ENCODE measurements at places on chromosomes 6 and 20. TPM values are rescaled to one million over a fixed set of nuclear protein-coding genes. Genes with fewer than 3 reads are reported as not detected.
A peak's percentile ranks its signal among the peaks of the same experiment; 100 is the strongest.

DNA sequence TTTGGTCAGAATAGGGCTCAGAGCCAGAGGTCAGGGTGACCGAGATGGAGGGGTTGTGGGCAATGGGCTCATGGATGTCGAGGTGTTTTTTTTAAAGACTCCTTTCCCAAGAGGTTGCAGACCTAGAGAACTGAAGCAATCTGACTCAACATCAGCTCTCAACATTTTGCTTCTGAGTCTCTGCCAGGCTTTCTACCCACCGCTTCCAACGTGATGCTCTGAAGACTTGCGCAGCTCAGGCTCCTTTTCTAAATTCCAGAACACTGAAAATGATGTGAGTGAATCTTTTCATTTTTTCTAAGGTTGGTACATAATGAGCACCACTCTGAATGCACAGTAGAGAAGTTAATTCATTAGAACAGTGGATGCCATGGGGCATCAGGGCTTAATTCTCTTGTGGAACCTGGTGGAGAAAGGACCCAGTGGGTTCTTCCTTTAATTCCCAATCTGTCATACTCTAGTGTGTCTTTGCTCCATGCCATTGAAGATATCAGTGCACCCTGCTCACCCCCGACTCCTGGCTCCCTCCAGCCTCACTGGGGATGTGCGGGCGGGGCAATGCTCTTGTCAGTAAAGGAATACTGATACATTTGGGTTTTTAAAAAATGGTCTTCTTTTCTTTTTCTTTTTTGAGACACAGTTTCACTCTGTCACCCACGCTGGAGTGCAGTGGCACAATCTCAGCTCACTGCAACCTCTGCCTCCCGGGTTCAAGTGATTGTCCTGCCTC, 17.0 kb upstream of the KIF13A start:
- no peak for DNase-seq

- peak; percentile 74 for DNase-seq
Observed at GRCh38 chr6:11496152-11497060, 41.1 kb upstream of the TMEM170B start.

- no peak for DNase-seq
Observed at GRCh38 chr20:3900187-3900604, 11.0 kb downstream of the PANK2 start.

DNA sequence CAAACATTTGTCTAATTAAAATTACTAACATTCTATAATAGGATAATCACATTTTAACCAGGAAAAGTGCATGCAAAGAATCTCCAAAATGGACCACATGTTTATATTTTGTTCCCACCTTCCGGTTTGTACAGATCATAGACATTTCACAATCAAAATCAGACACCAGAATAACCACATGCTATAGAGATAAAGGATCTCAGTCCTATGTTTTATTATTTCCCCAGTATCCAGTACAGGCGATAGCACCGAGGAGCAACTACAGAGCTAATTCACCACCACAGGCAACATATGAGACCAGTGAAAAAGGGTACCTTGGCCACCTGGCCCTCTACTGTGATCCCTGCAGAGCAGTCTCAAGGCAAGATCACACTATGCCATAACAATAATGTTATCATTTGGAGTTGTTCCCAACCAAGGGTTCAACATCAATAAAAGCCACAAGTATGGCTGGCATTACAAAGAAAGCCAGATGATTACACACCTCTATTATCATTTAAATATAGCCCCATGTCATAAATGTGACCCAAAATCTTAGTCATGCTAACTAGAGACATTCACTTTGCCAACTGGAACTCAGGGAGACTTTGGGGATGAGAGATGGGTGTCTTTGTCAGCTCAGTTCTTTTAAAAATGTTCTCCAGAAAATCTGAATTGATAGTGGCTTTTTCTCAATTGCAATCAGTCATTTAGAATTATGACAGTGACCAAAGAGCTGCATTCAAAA, 46.7 kb downstream of the RALGAPA2 start:
- DNase-seq = no peak

DNA sequence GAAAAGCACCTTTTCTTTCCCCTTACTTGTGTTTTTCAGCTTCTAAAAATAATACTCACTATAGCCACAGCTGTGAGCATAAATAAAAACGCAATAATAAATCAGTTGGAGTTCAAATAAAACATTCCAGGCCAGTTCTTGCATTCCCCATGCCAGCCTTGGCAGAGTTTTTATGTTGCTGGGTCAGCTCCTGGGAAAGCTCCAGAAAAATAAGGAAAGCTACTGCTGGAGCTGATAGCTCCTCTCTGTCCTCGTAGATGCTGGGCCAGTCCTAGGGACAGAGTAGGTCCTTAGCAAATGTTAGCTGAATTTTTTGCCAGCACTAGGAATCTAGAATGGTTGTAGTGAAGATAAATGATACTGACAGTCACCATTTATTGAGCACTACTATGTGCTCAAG, 389.0 kb upstream of the SYNCRIP start:
- no peak for DNase-seq

DNA sequence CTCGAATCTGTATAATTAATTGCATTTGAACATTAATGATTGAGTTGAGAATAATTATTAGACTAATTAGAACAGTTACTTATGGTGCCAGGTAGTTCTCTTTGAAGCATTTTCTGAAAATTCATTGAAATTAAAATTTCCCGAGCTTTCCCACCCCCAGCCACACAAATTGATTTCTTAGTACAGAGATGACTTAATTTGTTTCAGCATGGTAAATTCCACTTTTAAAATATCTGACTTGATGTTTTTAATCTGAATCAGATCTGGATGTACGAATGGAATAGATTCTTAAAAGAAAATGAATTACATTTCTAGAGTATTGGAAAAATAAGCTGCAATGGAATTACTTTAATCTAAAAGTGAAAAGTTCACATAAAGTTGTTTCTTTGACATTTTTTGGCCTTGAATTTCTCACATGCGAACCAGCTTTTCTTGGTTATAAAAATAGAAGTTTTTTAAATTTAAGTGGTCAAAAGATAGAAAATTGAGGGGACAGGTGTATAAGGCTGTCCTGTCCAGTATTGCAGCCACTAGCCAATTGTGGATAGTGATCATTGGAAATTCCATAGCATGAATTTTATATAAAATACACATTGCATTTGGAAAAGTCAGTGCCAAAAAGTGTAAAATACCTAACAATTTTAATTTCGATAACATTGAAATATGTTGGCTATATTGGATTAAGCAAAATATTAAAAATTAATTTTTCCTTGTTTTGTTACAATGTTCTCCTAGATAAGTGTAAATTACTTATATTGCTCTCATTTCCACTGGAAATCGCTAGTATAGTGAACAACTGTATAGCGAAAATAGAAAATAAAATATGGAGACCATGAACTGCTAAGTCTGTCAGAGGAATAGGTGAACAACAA, 102.9 kb downstream of the OR2B2 start:
- DNase-seq = no peak

DNA sequence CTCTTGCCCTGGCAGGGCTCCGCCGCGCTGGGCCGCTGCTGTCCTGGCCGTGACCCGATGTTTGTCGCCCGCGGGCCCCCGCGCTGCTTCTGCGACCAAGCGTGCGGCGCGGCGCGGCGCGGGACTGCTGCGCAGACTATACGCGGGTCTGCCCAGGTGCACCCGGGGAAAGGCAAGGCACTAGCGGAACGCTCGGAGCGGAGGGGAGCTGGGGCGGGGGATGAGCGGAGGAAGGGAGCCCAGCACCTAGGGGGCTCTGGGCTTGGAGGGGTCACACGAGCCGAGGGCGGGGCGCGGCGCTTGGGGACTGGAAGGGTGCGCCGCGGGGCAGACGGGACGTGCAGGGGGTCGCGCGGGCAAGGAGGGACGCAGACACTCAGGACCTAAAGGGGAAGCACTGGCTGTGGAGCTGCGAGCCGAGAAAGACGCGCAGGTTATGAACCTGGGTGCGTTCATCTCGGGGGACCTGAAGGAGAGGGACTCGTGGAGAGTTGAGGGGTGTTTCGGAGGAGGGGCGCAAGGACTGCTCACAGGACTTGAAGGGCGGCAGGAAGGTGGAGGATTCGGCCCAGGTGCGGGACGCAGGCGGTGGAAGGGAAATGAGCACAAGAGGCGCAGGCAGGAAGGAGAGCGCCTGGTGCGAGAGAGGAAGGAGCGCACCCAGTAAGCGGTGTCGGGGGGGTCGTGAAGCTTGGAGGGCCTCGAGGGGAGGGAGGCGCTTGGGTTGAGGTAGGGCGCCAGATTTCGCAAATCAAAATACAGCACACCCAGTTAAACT, 40.8 kb upstream of the ZNFX1 start:
- DNase-seq = peak; percentile 36

DNA sequence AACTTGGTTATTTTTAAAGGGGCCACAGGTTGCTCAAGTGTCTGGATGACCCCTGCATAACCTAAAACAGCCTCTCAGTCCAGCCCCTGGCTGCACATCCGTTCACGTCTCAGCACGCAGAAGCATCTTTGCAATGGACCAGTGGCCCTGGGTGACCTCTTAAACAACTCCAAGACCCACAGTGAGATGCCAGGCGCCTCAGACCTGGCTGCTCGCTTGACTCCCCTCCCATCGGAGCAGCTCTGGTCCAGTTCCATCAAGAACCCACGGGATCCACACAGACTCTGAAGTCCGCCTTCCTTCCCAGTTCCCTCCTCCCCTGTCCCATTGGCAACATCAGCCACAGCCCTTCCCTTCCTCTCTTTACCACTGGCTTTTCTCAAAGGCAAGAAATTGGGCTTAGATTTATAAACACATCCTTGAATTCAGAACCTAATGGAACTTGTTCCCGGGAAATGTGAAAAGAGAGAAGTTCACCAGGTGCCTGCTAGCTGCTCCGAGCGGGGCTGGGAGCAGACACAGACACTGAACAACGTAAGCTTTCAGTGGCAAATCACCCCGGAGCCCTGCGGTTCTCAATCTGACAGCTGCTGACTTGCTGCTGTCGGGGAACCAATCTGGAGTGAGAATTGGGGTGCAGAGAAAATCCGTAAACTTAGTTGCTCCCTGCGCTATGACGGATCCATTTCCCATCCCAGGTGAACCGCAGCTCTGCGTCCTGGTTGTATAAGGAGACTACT, 39.6 kb upstream of the MPC1 start:
- no peak for DNase-seq

GRCh38 chr6:159978291-159979135, 9.6 kb downstream of the IGF2R start:
- peak; percentile 72 for DNase-seq

GRCh38 chr6:161639772-161640171, 365.9 kb upstream of the AGPAT4 start:
- no peak for DNase-seq

DNA sequence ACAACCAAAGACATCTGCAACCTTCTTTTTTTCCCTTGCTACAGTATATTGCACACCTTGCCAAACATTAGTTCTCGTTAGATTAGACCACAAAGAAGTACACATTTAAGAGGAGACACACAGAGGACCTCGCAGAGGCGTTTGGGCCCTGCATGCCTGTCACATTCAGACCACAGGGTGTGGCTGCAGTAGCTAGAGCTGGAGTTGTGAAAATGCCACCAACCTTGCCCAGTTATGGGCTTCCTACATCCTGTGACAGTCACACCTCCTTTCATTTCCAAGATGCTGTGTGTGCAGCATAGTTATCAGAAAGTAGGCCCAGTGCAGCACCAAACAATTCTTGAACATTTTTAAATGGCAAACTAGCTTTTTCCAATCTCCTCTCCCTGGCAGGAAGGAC, 2.4 kb downstream of the SYNE1 start:
- DNase-seq = no peak

DNA sequence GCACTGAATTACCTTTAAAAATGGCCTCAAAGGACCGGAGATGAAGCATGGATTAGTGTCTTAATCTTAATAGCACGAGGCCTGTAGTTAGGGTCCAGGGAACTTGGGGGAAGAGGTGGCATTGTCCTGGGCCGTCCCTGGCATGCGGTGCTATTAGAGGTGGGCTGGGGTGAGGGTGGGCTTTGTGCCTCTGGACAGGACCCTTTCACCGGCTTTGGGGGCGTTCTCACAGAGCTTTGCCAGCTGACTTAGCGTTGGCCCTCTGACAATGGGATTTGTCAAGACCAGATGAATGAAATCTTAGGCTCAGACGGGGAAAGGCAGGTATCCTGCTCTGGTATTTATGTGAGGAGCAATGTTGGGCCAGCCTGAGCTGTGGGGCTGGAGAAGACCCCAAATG, 59.6 kb downstream of the ERMARD start:
- no peak for DNase-seq

The PPP1R16B gene
- 184 TPM for total RNA-seq

DNA sequence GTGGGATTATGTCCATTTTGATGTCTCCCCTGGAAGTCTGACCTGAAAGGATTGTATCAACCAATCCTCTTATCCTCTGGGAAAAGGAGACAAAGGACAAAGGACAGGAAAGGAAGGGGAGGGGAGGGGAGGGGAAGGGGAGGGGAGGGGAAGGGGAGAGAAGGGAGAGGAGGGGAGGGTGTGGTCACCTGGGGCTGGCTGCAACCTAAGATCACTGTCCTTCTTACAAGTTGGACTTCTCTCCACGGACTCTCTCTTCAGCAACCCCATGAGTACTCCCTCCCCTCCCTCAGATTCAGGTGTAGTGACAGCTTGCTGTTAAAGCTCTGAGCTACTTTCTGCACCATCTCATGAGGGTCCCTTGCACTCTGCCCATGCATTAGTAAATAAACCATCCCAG, 58.9 kb upstream of the KLHL31 start:
- no peak for DNase-seq

GRCh38 chr6:65199121-65199520, 507.9 kb downstream of the EYS start:
- DNase-seq = no peak

The BMP5 gene
- not detected for total RNA-seq

- no peak for DNase-seq
Observed at GRCh38 chr6:113291751-113292445, 565.2 kb upstream of the MARCKS start.

The COL9A1 gene
- total RNA-seq = not detected

The SMOC2 gene
- total RNA-seq = not detected

- no peak for DNase-seq
Observed at GRCh38 chr6:63537201-63537958, 34.9 kb upstream of the LOC128125822 start.

DNA sequence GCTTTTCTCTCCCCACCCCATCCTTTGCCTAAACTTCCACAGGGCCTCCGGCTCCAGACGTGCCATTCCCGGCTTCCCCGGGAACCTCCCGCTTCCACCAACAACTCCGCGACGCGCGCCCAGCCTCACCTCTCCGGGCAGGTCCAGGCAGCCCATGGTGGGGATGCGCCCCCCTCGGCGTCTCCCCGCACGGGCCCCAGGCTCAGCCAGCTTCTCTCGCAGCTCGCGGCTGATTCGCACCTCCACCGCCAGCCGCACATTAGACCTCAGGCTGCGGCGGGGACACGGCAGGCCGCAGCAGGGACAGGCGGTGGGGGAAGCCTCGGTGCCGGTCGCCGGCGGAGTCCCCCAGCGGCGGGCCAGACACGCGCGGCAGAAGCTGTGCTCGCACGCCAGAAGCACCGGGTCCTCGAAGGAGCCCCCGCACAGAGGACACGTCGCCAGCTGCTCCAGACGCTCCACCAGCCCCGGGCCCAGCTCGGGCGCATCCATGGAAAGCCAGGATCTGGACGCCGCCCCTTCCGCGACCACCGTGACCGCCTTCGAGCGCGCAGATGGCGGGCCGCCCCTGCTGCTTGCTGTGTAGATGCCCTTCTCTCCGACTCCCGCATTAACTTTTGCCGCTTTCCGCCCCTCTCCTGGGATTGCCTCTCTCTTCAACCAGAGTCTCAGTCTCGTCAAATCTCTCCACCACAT, at the start of gene RNF39:
Gene RNF39 (minus strand): TSS at position 676 of the 696 bp plus-strand sequence. CDS start 184 bp downstream, at position 492.
- DNase-seq = peak; percentile 20

The ANKRD66 gene
- total RNA-seq = not detected

GRCh38 chr6:168434505-168434904, 6.5 kb upstream of the SMOC2 start:
- DNase-seq = no peak

GRCh38 chr20:58556961-58557360, 41.8 kb upstream of the APCDD1L start:
- DNase-seq = no peak

- DNase-seq = no peak
Observed at GRCh38 chr6:150409576-150410066, 40.8 kb downstream of the IYD start.

The MICAL1 gene
- 76.7 TPM for total RNA-seq

Measured in activated T-cell treated with anti-CD3 and anti-CD28 coated beads, Interleukin-2, amount 50 U/mL, for 72 hours (primary cell).